BE2C (cell line): ENCODE measurements at places on chromosomes 12 and 14.

DNA sequence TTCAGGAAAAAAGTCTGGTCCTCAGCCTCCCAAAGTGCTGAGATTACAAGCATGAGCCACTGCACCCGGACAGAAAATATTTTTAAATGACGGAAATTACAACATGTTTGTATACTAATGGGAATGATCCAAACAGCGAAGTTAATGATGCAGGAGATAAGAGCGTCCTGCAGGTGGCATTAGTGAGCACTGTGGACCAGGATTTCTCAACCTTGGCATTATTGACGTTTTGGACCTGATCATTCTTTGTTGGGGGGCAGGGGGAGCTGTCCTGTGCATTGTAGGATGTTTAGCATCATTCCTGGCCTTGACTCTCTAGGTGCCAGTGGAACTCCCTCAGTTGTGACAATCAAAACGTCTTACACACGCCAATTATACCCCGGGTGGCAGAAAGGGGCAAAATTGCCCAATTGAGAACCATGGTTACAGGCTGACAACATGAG is 34.1 kb downstream of the SCFD1 start:
- peak; percentile 36 for DNase-seq

DNA sequence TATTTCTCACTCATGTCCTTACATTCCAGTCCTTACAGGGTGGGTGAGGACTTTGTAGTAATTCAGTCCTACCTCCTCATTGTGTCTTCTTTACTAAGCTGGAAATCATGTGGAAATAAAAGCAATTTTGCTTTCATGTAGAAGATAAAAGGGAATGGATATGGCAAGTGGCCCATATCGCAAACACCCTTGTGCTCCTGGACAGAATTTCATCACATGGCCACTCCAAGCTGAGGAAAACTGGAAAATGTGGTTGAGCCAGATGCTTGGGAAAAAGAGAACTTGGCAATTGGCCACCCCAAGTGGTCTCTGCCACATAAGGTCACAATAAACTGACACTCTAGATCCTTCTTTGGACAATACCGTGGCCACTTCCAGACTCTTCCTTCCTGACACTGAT is 64.2 kb upstream of the IFNG-AS1 start:
- DNase-seq = no peak

DNA sequence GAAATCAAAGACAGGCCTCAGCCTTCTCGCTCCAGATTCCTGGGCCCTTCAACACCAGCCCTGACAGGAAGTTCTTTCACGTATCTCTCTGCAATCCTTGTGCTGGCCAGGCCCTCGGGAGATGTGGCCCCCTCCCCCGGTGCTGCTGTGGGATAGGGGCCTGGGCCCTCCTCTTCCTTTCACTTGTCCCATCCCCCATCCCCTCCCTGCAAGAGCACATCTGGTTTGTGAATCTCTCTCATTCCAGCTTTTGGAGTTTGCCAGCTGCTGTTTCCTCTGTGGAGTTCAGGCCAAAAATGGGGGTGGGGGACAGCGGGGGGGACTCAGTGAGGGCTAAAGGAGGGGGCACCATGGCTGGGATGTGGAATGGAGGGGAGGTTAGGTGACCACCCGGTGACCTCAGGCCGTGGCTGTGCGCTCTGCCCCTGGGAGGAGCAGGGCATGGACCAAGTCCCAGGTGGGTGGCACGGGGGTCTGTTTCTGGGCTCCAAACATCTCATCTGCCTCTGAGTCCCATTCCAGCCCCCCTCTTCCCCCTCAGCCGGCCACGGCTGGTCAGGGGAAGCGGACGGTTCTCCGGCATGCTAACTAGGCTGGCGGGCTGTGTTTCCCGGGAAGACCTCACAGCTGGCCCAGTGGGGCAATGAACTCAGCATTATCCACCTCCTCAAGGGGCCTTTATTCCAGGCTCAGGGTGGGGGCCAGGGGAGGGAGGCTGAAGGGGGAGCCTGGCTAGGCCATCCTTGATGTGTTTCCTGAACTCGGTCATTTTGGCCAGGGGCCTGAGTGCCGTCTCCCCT is 7.4 kb downstream of the LRP1 start:
- no peak for DNase-seq

DNA sequence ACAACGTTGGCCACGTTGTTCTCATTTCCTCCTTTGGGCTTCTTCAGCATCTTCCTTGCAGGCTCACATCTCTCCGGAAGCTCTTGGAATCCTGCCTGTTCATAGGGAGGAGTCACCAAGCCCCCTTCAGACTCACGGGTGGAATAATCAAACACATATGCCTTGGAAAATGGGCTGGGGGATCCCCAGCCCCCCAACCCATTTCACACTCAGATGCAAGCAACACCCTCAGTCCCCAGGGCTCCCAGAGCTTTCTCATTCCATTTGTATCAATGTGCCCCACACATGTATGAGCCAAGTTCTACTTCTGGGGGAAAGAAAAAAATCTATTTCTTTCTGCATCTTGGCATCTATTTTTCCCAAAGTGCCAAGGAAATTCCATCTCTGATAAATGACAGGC is 33.1 kb downstream of the WSCD2 start:
- no peak for DNase-seq

- DNase-seq = no peak
Observed at GRCh38 chr14:71089971-71090370, 182.7 kb downstream of the PCNX1 start.

- DNase-seq = no peak
Observed at GRCh38 chr14:92754966-92755365, 6.5 kb upstream of the LGMN start.

DNA sequence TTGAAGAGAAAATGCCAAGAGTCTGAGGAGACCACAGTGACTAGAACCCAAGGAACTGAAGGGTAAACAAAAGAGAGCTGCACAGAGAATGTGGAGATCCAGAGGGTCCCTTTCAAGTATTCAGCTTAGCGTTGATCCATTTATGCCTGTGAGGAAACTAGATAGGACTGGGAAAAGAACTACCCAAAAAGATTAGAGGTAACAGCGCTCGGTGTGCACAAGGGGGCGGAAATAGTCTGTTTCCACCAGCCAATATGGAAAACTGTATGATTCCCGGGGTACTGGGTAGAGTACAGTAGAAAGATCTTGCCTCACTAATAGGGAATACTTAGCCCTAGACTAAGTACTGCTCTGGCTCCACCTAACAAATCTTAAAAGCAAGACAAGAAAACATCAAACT is 135.5 kb downstream of the DPF3 start:
- no peak for DNase-seq

- DNase-seq = no peak
Observed at GRCh38 chr12:110349514-110350151, 53.9 kb downstream of the ANAPC7 start.

DNA sequence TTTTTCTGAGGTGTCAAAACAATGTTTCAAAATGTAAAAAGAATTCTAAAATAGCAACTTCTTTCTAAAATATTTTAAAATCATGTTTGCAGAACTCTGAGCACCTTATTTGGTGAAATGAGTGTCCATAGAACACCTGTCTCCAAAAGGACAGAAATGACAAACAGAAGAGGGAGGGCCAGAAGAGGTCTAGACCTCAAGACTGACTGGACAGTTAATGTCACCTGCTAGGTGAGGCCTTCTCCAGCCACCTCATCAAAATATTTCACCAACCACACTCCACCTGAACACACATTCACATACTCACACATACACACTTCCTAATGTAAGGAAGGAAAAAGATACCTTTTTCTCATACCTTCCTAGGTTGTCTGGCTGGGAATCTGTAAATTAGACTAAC is 147.8 kb upstream of the PLEKHA5 start:
- no peak for DNase-seq

- no peak for DNase-seq
Observed at GRCh38 chr14:20002319-20002718, 356 bp downstream of the OR4Q2 start.

DNA sequence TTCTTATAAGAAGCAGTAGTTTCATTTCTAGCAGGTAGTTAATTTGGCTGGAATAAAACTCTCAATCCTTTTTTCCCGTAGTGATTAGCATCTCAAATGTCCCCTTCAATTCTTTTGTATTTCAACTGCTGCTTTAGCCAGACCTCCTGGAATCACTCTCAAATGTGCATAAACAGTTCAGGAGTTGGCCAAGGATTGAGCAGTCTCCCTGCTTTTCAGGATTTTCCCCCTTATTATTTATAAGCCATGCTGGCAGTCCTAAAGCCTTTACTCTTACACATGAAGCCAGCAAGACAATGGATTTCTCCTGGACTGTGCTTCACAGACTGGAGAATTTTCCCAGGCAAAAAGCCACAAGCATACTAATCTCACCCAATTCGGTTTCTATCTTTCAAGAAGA is 950.1 kb downstream of the VRK1 start:
- DNase-seq = no peak

GRCh38 chr12:107541001-107541705 is 144.4 kb upstream of the PWP1 start:
- DNase-seq = no peak

DNA sequence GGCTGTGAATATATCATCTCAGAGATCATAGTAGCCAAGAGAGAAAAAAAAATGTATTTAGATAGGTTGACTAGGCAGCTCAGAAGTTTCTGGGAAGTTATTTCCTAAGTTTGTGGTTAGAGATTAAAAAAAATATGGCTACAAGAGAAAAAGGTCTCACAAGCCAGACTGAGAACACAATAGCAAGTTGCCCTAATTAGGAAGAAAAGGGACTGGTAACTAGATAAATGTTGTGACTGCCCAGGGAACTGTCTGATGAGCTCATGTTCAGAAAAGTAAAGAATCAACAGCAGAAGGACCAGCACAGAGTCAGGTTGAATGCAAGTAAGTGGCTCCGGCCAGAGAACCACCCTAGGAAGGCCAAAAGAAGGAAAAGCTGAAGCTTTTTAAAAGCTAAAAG is 256.6 kb downstream of the PRKD1 start:
- no peak for DNase-seq

- peak; percentile 89 for DNase-seq
Observed at GRCh38 chr14:93430315-93431035, at the start of gene UNC79. UNC79 (plus strand) TSS chr14:93430939; CDS start chr14:93431030, 91 bp downstream.

- DNase-seq = no peak
Observed at GRCh38 chr12:94725375-94726168, 75.2 kb upstream of the TMCC3 start.

GRCh38 chr12:53034459-53034858 is 15.4 kb upstream of the TNS2 start:
- no peak for DNase-seq

GRCh38 chr12:116739381-116739887 is 1.3 kb downstream of the RNFT2 start:
- DNase-seq = no peak

GRCh38 chr14:67941456-67942018 is 122.0 kb downstream of the RAD51B start:
- no peak for DNase-seq

- no peak for DNase-seq
Observed at GRCh38 chr14:75968456-75968855, 13.3 kb downstream of the TGFB3 start.

DNA sequence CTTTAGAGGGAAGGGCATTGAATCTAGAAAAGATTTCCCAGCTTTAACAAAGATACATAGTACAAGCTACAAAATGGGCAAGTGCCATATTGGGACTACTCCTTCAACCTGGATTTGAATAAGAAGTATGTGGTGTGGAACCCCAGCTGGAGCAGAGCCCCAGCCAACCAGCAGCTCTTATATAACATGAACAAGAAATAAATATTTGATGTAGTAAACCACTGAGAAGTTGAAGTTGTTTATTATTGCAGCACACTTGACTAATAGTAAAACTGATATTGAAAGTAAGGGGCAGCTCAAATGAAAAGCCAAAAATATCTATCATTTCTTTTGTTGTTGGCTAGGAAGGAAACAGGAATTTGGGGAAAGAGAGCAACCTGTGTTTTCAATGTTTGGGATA is 701.8 kb downstream of the TMTC2 start:
- no peak for DNase-seq

- no peak for DNase-seq
Observed at GRCh38 chr12:32466986-32467711, 67.8 kb downstream of the FGD4 start.

- no peak for DNase-seq
Observed at GRCh38 chr12:2092890-2093289, 40.1 kb downstream of the CACNA1C start.

GRCh38 chr12:89345830-89346740 is 6.2 kb downstream of the DUSP6 start:
- DNase-seq = no peak

DNA sequence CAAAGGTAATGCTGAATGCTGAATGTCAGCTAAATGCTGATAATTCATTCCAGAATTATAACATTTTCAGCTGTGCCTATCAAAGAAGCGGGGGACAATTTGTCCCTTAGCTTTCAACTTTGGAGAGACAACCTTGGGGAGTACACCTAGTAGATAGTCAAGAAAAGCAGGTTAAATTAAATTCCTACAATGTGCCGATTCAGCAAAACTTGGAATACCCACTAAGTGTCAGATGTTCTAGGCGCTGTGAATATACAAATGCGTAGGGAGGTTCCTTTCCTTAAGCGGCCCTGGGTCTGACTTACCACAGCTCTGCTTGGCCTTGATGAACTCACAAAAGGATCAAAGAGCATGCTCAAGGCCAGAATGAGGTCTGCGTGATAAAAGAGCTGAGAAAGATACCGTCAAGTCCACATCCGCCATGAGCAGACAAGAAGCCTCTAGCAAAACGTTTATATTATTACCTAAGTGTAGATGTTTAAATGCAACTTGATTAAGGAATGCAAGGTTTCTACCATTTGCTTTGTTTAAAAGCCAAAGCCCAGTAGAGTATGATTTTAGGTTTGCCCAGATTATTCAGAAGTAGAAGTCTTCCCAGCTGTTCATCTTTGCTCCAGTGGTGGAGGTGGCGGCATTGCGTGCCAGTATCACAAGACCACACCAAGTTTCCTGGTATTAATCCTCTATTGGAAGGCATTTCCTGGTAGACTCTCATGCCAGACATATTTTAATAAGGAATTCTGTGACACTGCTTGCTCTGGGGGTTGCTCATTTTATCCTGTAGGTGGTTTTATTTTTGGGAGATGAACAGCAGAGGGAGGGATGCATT is 368.6 kb downstream of the DPF3 start:
- no peak for DNase-seq

DNA sequence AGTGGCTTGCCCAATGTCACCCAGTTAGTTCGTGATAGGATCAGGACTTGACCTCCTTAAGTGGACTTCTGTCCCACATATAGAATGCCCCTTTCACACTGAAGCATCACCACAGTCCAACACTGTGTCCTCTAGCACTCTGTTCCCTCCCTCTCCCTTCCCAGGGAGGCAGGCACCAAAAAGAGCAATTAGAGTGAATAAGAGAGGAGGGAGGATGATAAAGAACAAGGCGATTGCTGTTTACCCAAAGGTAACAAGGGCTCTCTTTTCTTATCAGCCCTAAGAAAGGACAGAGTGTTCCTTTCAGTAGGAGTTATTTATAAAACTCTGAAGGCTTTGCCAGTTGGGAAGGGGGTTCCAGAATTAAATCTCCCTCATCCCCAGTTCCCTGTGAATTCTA is 192.7 kb upstream of the ATP2B1 start:
- DNase-seq = no peak

- DNase-seq = no peak
Observed at GRCh38 chr12:10136637-10137205, 6.7 kb upstream of the CLEC7A start.

DNA sequence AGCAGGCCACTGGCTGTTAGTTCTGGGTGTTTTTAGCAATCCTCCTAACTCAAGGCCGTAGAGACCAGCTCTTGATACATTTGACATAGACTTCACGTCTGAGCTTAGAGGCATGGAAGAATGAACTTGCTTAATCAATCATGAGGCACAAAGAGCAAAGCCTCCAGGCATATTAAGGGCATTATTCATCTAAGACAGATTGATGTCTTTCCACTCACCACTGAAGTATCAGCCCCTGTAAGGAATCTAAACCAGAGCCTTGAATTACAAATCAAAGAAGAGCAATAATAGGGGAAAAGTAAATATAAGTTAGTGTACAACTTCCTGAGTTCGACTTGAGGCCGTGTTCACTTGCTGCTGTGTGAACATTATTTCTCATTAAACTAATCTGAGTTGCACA is 1470.7 kb downstream of the AACS start:
- DNase-seq = no peak
